ENCODE measurements at places on chromosomes 3 and 15. TPM values are rescaled to one million over a fixed set of nuclear protein-coding genes. Genes with fewer than 3 reads are reported as not detected.

The GAP43 gene
- 0.38 TPM for total RNA-seq

The CILP gene
- 3.5 TPM for total RNA-seq

The TGM5 gene
- total RNA-seq = not detected

The MYO5A gene
- 7.4 TPM for total RNA-seq

The MESP2 gene
- total RNA-seq = 0.13 TPM

The ZMYND10 gene
- not detected for total RNA-seq

The FAM107A gene
- total RNA-seq = 95.2 TPM

The MCF2L2 gene
- 0.51 TPM for total RNA-seq

The TRH gene
- not detected for total RNA-seq

The PARP14 gene
- 10.6 TPM for total RNA-seq

The CHRNA7 gene
- total RNA-seq = 1.3 TPM

The FETUB gene
- not detected for total RNA-seq
